ENCODE measurements at places on chromosomes 2 and 18.

- no peak for DNase-seq
Measured at GRCh38 chr18:27656167-27656778, 471.2 kb upstream of the CHST9 start.

DNA sequence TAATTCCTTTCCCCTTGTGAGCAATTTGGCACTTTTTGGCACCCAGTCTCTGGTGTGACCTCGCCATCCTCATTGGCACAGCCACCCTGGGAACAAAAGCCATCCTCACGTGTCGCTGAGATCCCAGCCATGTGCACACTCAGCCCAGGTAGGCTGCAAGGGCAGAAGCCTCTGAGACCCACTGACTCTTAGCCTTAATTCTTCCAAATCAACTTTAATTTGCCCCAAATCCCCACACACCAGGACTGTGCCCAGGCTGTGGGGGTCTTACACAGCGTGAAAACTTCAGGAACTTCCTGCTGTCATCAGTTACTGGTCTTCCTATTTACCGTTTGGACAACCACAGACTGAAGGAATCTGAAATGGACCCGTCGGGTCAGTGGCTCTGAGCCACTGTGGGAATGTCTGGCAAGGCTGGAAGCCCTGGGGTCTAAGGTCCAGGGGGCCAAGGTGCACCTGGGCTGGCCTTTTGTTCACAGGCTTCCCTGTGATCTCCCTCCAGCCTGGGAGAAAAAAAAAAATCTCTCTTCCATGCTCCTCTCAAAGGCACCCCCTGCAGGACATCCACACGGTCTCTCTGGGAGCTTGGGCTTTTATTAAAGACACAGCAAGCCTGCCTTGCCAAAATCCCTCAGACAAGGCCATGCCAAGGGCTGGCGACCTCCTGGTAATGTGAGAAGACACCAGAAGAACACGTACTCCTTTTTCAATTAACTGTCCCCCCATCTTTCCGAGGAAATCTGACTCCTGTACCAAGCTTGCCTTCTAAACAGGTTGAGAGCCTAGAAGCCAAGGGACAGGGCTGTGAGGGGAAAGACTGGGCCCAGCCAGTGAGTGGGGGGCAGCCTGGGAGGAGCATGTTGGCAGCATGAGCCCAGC, 42.1 kb upstream of the LAPTM4A start:
- peak; percentile 82 for DNase-seq

DNA sequence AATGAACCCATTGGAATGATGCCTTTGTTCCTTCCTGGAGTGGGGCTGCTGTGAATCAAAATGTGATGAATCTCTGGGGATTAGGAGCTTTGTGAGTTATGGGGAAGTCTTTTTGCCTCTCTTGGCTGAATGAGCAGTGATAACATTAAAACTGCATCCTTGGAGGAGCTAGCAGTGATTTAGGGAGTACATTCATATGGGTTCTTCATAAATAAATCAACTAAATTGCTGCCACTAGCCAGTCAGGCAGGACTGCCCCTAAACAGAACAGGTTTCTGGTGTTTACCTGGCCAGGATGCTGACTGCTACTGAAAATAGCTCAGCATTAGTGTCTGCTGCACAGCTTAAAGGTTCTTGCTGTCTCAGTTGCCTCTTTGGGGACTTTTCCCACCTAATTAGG, 244.5 kb upstream of the MEX3C start:
- no peak for DNase-seq

DNA sequence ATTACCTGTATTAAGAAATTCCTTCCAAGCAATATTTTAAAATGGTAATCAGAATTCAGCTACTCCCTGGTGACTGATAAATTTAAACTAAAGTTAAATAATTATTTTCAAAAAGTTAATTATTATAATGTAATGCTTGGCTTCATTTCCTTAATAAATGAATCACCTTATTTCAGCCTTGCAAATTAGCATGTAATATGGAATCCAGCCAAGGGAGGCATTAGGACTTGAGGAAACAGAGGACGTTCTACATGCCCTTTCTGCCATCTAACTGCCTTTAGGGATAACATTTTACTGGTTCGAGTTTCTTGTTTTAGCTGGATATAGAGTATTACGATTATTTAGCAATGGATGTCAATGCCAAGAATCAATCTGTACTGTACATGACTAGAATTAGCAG, 636.3 kb downstream of the TSN start:
- DNase-seq = no peak

GRCh38 chr2:227370092-227370491, 9.0 kb downstream of the TM4SF20 start:
- DNase-seq = no peak

DNA sequence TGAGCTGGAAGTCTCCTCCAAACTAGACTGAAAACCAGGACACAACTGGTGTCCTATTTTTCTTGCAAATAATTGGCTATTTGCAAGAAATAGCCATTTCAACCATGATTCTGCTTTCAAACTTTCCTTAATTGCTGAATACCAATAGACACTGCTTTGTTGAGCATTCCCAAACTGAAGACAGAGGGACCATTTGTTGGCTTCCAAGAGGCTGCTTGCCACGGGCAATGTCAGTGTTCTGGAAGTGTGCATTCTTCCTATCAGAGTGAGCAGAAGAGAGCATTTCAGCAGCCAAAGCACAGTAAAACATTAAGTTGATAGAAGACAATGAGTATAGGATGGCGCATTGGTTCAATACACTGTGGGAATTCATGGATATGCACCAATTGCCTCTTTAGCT, 360.5 kb upstream of the RGPD4 start:
- DNase-seq = no peak

GRCh38 chr18:3726238-3726951, 276.4 kb downstream of the TGIF1 start:
- DNase-seq = no peak

DNA sequence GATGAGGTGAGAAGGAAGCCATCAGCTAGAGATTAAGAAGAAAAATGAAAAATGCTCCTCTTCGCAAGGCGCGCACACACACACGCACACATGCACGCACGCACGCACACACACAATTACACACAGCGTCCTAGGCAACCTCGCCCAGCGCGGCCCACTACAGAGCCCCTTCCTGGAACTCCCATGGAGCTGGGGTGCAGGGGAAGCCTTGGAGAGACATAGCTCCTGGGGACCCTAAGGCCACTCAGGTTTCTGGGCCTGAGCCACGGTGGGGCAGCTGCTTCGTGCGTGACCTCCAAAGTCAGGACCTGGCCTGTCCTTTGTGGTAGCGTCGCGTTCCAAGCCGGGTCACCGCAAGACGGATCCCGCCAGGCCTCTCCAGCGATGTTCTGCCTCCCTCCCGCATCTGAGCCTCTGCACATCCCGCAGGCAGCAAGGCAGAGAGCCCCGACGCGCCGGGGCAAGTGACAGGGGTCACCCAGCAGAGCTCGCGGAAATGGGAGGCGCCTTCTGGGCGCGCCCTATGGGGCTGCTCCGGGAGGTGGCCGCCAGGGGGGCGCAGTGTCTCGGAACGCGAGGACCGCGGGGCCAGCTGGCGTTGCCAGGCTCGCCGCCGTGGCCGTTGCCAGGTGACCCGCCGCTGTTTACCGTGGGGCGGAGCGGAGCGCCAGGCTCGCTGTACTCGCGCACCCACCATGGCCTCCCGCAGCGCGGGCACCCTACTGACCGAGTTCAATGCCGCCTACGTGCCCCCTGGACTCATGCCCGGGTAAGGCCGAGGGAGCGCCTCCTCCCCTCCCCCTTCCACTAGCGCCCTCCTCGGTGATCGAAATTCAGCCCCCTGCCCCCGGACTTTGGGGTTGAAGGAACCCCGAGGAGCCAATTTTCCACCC, 79.0 kb downstream of the CIB4 start:
- no peak for DNase-seq

GRCh38 chr2:101617796-101618195, 79.7 kb upstream of the MAP4K4 start:
- DNase-seq = peak; percentile 4

- DNase-seq = peak; percentile 27
Measured at GRCh38 chr18:55265984-55266383, 306.7 kb upstream of the CCDC68 start.

GRCh38 chr18:53219853-53220252, 879.9 kb downstream of the DCC start:
- no peak for DNase-seq

DNA sequence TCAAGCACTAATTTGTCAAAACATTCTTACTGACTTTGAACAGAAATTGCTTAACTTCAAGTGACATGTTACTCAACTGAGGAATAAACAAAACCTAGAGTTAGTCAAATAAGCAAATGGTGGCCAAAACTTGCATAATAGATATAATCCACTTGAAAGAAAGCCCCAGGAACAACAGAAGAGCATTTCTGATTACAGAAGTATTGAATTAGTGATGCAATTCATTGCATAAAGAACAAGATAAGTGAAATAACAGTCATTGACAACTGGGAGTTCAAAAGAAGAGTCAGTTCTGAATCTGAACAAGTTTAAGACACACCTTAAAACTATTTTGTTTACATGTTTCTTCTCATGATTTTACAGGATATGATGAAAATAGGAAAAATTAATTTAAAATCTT, 30.8 kb downstream of the COBLL1 start:
- peak; percentile 7 for DNase-seq
